SK-MEL-5 (cell line): ENCODE measurements at places on chromosomes 4 and X. TPM values are rescaled to one million over a fixed set of nuclear protein-coding genes. Genes with fewer than 3 reads are reported as not detected.

The DUX4 gene
- total RNA-seq = not detected in 2 replicates

DNA sequence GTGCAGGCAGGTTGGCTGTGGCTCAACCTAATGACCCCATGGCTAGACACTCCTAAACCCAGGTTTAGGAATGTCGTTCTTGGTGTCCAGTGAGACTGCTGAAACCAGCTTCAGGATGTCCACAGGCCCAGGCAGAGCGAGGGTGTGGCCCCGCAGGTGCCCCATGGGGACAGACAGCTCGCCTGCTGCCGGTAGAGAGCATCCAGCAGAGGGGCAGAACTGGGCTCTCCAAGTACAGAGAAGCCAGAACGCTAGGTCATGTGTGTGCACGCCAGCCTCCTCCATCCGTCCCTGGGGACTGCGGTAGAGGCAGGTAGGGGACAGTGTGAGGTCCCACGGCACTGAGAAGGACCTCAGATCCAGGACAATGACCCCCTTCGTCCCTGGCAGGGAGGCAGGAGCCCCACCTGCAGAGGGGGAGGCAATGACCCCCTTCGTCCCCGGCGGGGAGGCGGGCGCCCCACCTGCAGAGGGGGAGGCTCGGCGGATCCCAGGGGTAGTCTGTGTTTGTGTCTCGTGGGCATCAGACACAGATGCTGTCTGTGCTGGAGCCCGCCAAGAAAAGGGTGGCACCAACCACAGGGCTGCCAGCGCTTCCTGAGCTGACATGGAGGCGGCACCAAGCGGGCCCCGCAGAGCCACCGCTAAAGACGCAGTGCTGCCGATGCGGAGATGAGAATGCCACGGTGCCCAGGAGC is 118.4 kb downstream of the FAM53A start:
- no peak for DNase-seq

DNA sequence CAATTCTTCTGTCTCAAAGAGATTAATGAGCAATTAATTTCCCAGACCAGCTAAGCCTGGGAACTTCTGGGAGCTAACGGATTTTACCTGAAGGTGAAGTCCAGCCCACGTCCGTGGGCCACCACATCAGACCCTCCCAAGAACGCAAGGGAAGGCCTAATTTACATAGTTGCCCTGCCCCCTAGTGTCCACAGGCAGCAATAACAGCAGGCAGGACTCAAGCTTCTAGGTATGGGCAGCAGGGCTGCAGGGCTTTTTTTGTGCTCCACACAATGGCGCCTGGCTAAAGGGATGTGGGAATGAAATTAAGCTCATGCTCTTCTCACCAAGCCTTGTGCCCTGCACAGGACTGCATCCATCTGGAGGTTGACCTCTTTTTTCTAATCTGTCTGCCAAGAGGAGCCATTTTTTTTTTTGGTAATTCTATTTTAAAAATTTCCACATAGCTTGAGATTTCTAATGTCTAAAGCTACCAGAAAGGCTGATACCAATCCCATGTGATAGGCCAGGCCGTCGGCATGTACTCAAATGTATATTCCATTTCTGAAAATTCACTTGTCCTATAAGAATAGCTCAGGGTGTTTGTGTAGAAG is 111.9 kb upstream of the TMEM164 start:
- DNase-seq = peak; percentile 76

GRCh38 chr4:27894951-27895350 is 1034.3 kb downstream of the STIM2 start:
- no peak for DNase-seq

GRCh38 chrX:23559975-23560374 is 107.3 kb upstream of the PRDX4 start:
- DNase-seq = no peak

GRCh38 chr4:71857713-71858451 is 74.0 kb upstream of the GC start:
- no peak for DNase-seq
